Nasal cavity respiratory epithelium epithelial cell of viscerocranial mucosa (primary cell): ENCODE measurements at places on chromosomes 3 and 15. TPM values are rescaled to one million over a fixed set of nuclear protein-coding genes. Genes with fewer than 3 reads are reported as not detected.

The TM4SF18 gene
- total RNA-seq = not detected in 2 replicates

The FAM219B gene
- total RNA-seq = 70.4 and 72.1 TPM in 2 replicates

The GRM7 gene
- not detected in 2 replicates for total RNA-seq

The GOLGA6A gene
- under 0.01 and 0.07 TPM in 2 replicates for total RNA-seq

The PAQR5 gene
- 0.68 and 0.85 TPM in 2 replicates for total RNA-seq
